ENCODE measurements at places on chromosomes 1 and 21. TPM values are rescaled to one million over a fixed set of nuclear protein-coding genes. Genes with fewer than 3 reads are reported as not detected.

- no peak for DNase-seq
Measured at GRCh38 chr1:230414102-230414501, 12.0 kb downstream of the PGBD5 start.

DNA sequence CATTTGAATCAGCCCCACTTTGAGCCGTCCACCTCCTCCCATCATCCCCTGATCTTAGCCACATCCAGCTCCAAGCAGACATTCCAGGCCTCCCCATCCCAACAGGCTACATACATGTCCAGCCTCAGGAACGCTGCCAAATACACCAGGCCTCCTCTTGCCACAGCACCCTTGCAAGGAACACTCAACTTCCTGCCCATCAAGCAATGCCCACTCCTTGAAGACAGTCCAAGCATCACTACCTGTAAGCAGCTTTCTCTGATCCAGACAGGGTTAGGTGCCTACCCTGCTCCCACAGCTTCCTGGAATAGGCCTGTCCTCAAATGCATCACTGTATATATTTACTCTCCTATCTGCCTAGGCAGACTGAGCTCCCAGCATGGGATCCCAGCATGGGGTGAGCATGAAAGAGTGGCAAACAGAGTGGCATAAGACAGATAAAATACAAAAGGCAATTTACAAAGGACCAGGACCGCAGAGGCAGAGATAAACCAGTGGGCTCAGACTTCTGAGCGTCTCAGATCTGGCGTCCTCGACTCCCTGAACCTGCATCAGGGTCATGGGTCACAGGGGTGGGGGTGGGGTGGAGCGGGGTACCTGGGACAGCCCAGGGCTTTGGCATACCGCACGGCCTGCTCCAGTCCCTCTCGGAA is 816 bp downstream of the HYI start:
- no peak for DNase-seq

DNA sequence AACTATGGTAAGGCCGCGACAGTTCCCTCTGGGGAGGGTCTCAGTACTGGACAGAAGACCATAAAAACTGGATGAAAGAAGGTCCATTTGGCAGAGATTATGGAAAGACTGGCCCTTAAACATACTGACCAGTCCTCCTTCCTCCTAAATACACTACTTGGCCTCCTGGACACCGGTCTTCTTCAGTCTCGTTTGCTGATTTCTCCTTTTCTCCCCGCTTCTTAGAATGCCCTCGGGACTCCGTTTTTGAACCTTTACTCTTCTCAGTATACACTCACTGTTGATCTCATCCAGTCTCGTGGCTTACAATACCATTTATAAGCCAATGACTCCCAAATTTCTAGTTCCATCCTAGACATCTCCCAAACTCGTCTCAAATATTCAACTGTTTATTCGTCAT is 694 bp upstream of the MRPL9 start:
- DNase-seq: no peak

NTRK1 gene
- 0.41 TPM for total RNA-seq

FMO5 gene
- total RNA-seq: 0.41 TPM
